ENCODE measurements at places on chromosomes 4 and X. TPM values are rescaled to one million over a fixed set of nuclear protein-coding genes. Genes with fewer than 3 reads are reported as not detected.

DNA sequence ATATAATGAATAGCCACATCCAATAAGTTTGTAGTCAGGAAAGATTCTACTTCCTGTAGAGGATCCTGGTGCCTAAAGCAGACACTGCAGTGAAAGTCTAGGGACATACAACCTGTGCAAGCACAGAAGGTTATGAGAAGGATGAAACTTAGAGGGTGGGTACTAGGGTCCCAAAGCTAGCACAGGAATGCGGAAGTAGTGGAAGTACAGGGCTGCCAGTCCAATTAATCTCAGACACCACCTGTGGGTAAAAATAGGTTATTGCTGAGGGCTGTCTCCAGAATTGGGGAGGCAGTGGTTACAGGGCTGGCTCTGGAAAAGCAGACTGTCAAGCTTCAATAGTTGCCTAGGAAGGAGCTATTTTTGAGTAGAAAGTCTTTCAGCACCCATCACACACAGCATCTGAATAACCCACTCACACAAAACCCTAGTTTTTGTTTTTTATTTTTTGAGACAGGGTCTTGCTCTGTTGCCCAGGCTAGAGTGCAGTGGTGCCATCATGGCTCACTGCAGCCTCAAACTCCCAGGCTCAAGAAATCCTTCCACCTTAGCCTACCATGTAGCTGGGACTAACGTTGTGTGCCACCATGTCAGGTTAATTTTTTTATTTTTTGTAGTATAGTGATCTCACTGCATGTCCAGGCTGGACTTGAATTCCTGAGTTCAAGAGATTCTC lies 50.8 kb upstream of the ELF2 start:
- no peak for DNase-seq

GRCh38 chrX:56802921-56803849 lies 74.1 kb downstream of the NBDY start:
- peak; percentile 10 for DNase-seq

DNA sequence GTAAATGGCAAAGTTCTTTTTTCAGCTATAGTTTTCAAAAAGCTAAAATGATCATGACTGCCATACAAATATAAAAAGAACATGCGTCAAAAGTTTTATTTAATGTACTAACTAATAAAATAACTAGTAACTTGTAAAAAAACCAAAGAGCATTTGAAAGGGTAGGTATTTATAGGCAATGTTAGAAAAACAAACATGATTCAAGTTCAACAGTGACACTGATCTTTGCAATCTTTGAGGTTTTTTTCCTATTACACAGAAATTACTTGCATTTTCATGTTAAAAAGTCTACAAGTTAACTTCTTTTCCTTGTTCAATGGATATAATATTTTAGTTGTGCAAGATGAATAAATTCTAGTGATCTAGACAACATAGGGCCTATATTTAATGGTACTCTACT lies 72.3 kb upstream of the GRID2 start:
- DNase-seq, result no peak

- DNase-seq, result no peak
These were observed 66.3 kb downstream of the GAB1 start for GRCh38 chr4:143402776-143403552.

- no peak for DNase-seq
These were observed 138.5 kb upstream of the TBL1X start for GRCh38 chrX:9326369-9326768.

DNA sequence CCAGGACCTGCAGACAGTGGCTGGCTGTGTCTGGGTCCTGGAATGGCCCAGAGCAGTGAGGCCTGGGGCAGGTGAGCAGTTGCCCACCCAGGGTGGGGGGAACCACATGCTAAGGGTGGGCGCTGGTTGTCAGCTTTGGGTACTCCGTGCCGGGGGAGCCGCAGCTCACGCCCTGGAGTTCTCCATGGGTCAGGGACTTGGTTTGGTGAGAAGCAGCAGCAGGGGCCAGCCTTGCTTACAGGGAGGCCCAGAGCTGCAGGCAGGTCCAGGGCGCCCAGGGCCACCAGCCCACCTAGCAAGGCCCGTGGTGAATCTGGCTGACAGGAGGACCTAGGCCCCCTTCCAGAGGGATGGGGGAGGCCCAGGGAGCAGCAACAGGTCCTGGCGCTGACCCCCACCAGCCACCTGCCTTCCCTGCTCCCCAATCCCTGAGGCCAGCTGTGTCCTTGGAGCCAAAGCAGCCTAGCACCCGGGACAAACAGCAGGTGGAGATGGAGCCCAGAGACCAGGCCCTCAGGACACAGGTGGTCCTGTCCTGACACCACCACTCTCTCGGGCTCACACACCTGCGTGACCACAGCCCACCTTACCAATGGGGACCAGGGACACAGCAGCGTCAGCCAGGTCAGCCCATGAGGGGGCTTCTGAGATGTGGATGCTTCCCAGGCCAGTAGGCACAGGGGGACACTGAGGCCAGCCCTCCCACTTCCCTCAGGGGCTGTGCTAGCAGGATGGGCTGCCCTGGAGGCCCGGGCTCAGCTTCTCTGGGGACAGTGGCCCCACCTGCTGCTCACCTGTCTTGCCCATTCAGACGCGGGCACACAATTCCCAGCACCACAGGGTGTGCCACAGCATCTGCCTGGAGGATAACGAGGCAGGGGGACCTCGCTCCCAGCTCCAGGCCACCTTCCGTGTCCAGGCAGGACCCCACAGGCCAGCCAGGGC lies 3.5 kb downstream of the MXD4 start:
- DNase-seq, result no peak

DNA sequence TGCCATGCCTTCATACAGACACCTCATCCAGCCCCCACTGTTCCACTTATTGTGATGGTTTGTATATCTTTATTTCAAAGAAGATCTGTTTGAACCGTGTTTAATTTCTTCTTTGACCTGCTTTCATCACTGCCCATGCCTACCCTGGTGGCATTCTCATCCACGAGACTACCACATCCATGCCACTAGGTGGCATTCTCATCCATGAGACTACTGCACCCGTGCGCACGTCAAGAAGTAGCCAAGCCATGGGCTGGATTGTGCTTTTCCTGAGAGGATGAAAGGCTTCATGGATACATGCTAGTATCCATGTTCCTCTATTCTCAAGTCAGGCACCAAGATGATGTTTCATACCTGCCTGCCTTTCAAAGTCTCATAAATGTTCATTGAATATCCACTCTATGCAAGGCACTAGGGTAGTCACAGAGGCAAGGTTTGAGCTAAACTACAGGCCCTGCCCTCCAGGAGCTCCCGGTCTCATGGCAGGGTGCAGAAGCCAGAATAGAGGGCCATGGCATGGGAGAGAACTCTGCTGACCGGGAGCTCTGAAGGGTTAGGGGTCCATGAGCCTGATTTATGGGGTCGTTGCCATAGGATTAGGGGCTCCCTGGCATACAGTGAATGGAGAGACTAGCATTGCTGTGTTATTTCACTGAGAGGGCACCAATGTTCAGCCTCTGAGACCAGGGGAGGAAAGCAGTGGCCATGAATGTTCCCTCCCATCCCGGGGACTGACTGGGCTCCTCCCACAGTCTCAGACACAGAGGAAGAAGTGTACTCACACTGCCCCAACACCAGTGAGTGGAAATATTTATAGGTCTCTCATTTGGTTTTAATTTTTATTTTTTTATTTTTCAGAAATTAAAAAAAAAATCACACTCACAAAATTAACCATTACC lies 24.8 kb upstream of the EOLA2 start:
- no peak for DNase-seq

GRCh38 chrX:129726307-129727111 lies 12.3 kb upstream of the XPNPEP2 start:
- DNase-seq, result no peak

DNA sequence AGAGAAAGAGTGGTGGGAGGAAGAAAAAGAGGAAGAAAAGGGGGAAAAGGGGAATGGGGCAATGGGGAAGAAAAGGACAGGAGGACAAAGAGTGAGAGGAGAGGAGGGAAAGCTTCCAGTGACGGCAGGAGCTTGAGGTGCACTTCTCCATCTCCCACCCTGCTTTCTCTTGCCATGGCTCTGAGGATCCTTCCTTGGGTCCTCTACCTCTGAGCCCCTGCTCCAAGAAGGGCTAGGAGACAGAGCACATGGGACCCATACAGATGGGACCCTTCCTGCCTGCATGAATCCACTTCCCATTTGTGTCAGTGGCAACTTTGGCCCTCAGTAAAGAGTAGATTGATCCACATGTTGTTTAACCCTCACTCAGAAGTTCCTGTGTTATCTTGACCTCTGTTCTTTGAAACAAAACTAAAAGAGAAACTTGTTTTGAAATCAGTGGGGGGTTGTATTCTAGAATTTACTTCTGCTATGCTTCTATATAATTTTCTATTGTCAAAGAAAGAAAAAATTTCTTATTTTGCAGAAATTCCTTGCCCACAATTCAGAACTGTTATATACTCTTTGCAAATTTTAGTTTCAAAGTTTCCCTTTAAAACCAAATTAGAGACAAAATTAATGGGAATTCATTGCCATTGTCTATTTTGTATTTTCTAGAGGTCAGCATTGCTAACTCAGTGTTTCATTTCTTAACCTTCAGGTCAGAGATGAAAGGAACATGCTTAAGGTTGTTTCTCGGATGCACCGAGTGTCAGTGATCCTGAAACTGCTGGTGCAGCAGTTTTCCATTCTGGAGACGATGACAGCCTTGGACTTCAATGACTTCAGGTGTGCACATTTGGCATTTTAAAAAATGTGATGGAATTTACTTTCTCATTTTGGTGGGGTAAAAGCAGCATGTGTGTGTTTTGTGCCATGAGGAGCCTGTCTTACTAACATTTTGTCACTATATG lies 5.0 kb downstream of the TDO2 start:
- no peak for DNase-seq

- DNase-seq, result no peak
These were observed 102.9 kb downstream of the CLCN4 start for GRCh38 chrX:10259716-10260115.

DNA sequence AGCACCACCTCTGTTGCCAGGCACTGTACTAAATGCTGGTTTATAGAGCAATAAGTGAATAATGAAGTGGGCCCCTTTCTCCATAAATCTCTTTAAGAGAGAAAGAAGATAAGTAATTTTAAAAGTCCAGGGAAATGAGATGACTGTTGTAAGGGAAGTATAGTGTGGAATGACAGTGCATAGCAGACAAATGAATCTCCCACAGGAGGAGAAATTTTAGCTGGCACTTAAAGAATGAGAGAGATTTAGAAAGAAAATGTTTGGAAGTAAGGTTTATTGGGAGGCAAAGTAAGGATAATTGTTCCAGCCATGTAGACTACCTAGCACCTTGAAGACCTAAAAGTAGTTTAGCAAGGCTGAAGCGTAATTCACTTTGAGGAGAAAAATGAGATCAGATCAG lies 1081.1 kb upstream of the PABPC4L start:
- DNase-seq, result no peak

DNA sequence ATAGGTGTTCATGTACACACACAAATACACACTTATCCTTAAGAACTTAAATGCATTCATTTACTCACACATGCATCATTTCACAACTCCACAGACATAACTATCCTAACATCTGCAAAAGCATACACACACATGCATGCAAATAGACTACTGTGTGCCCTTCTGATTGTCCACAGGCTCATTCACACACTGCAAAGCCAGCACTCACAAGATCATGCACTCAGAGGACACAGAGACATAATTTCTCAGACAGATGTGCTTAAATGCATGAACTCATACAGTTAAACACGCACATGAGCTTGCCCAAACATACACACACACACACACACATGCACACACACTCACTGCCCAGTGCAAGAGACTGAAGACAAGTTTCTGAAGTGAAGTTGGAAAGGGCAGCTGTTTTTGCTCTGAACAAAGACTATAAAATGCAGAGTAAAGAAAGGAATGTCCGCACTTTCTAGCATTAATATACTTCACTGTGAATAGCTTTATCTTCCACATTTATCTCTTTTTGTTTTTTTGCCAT lies 1018.0 kb upstream of the HS3ST1 start:
- peak; percentile 8 for DNase-seq

GRCh38 chr4:83179205-83179604 lies 64.7 kb upstream of the PLAC8 start:
- no peak for DNase-seq

GRCh38 chrX:124507246-124507645 lies 160.9 kb downstream of the SH2D1A start:
- DNase-seq, result no peak

- DNase-seq, result no peak
These were observed 21.6 kb downstream of the CLNK start for GRCh38 chr4:10662937-10663336.

GRCh38 chrX:44947995-44948394 lies 75.0 kb downstream of the KDM6A start:
- DNase-seq, result no peak

- no peak for DNase-seq
These were observed 62.4 kb upstream of the MTM1 start for GRCh38 chrX:150506020-150506419.

- no peak for DNase-seq
These were observed 1.7 kb upstream of the GPR50 start for GRCh38 chrX:151174581-151175282.

- DNase-seq, result no peak
These were observed 1.8 kb downstream of the WWC2 start for GRCh38 chr4:183100827-183101226.

- DNase-seq, result no peak
These were observed 150.8 kb downstream of the FRAS1 start for GRCh38 chr4:78207951-78208350.

DNA sequence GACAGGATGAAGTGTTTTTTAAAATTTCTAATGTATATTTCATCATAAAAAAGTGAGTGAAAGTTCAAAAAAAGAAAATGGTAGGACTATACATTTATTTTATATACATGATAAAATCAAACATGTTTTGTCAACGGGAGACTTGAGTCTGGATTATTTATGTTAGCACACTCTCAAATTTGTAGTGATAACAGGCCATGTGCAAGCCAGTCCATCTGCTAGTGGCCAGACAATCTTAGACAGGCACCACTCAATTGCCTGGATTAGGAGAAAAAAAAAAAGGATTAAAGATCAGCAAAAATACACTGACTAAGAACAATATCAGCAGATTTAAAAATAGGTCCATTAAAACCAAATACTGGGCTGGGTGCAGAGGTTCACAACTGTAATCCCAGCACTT lies 71.9 kb downstream of the KCNIP4 start:
- no peak for DNase-seq

- DNase-seq, result no peak
These were observed 72.3 kb upstream of the ZNF518B start for GRCh38 chr4:10529291-10530136.

GRCh38 chr4:10173037-10173753 lies 56.6 kb upstream of the WDR1 start:
- peak; percentile 27 for DNase-seq

The ARSJ gene
- 18.9 TPM for polyA plus RNA-seq

The UGT2B15 gene
- not detected for polyA plus RNA-seq

The RXFP1 gene
- polyA plus RNA-seq, result not detected

The SLIT2 gene
- 53.5 TPM for polyA plus RNA-seq

The CT45A5 gene
- polyA plus RNA-seq, result not detected

The FGG gene
- 0.93 TPM for polyA plus RNA-seq

The SPIN2A gene
- polyA plus RNA-seq, result 4.3 TPM

The MAGEE1 gene
- 5.7 TPM for polyA plus RNA-seq

The SUV39H1 gene
- polyA plus RNA-seq, result 7.6 TPM

The RBM41 gene
- polyA plus RNA-seq, result 19.6 TPM

The EVC2 gene
- polyA plus RNA-seq, result 9.4 TPM

The ZFYVE28 gene
- polyA plus RNA-seq, result 3.7 TPM

The IL13RA1 gene
- polyA plus RNA-seq, result 50.6 TPM
